ENCODE measurements at places on chromosomes 7 and 10.

- DNase-seq, result no peak
Observed at GRCh38 chr7:108503112-108504026, 22.6 kb downstream of the PNPLA8 start.

- no peak for DNase-seq
Observed at GRCh38 chr7:100102950-100103840, 1.8 kb downstream of the AP4M1 start.

GRCh38 chr10:3622845-3623621 lies 162.0 kb downstream of the KLF6 start:
- no peak for DNase-seq

DNA sequence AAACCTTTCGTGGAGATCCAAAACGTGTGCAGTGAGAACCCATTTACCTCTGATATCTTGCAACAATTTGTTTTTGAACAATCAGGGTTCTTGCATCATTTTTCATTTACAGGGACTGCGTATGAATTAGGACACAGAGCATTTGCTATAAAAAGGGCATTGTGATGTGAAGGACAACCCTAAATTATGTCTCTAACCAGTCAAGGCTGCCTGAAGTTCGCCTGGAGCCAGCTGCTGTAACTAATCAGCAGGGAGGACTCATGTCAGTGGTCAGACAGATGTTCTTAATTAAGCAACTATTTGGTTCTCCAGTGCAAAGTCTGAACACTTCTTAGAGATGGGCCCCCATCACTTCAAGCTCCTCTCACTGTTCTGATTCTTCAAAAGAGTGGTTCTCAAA lies 674.8 kb downstream of the KCNMA1 start:
- no peak for DNase-seq

DNA sequence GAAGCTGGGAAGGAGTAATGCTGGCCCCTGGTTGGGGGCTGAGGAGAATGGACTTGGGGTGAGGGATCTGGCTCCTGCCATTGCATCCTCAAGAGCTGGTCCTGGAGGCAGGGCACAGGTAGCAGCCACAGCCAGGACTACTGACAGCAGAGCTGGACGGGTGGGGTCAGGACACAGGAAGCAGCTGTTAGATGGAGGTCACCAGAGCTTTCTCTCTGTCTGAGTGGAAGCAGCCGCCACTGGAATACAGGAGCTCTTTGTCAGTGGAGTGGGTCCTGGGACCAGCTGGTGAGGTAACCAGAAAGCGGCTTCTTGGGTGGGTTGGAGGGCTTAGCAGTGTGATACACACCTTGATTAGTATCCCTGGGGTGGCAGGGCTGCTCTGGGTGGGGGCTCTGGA lies 58.1 kb upstream of the AQP1 start:
- no peak for DNase-seq

GRCh38 chr7:101125989-101126650 lies 784 bp upstream of the SERPINE1 start:
- DNase-seq, result no peak

- DNase-seq, result no peak
Observed at GRCh38 chr10:20966426-20966825, 69.3 kb upstream of the NEBL start.

DNA sequence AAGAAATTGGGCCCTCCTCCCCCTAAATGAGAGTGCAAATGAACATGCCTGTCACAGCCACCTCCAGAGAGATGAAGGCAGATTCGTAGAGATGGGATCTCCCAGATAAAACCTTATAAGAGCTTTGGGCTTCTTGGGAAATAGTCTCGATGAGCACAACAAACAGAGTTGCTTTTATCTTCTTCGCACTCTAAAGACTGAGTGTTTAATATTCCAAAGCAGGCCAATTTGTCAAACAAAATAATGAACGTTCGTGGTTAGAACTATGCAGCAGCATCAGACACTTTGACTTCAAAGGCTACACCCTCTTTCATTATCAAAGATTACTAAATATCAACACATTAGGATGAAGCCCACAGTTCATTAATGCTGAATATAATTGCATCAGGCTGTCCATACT lies 256.2 kb downstream of the SKIDA1 start:
- no peak for DNase-seq

GRCh38 chr10:103197174-103197573 lies 4.1 kb upstream of the NT5C2 start:
- DNase-seq, result no peak

GRCh38 chr7:6250364-6250833 lies 22.0 kb downstream of the CYTH3 start:
- no peak for DNase-seq

DNA sequence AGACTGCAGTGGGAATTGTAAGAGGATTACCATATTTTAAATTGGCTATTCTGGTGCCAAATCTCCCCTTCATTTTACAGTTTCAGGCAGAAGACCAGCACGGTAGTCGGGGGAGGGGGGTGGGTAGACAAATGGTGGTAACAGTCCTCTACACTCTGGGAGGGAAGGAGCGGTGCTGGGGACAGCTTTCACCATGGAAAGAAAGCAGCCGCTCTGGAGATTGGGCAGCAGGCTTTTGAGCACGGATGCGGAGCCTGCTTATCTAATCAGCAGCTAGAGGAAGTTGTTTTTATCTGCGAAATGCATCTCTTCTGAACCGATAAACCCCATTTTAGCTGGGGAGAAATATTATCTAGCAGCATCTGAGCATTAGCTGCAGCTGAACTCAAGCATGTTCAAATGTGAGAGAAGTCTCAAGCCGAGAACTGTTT lies 28.7 kb downstream of the IKZF1 start:
- no peak for DNase-seq
